ENCODE measurements at places on chromosomes 2 and 18.

GRCh38 chr2:216584112-216584511, 49.1 kb upstream of the IGFBP2 start:
- DNase-seq: no peak

- DNase-seq: no peak
Observed at GRCh38 chr2:73197579-73197978, 4.8 kb upstream of the NOTO start.

- DNase-seq: no peak
Observed at GRCh38 chr2:6031200-6031867, 339.1 kb downstream of the SOX11 start.

GRCh38 chr2:2021995-2022394, 277.7 kb upstream of the PXDN start:
- no peak for DNase-seq

DNA sequence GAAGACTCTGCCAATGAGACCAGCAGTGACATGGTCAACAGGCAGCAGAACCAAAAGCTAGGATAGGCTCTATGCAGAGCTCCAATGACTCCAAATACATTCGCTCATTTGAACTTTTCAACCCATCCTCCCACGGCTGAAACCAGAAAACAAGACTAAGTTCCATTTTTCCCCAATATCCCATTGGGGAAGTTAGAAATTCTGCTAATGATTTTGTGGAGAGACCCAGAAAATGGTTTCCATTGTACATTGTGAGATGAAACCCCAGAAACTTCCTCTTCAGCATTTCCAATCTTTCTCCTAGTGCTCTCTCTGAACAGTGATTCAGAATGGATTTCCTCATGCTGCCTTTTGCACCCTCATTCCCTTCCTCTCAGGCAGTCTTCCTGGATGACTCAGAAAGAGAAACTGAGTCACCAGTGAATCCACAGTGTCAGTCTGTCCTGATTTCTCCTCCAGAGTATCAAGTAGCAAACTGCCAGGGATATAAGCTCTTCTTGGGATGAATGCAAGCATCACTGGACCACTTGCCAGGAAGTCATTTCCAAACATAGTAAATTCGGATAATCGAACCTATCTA, 467.7 kb upstream of the ID2 start:
- no peak for DNase-seq

DNA sequence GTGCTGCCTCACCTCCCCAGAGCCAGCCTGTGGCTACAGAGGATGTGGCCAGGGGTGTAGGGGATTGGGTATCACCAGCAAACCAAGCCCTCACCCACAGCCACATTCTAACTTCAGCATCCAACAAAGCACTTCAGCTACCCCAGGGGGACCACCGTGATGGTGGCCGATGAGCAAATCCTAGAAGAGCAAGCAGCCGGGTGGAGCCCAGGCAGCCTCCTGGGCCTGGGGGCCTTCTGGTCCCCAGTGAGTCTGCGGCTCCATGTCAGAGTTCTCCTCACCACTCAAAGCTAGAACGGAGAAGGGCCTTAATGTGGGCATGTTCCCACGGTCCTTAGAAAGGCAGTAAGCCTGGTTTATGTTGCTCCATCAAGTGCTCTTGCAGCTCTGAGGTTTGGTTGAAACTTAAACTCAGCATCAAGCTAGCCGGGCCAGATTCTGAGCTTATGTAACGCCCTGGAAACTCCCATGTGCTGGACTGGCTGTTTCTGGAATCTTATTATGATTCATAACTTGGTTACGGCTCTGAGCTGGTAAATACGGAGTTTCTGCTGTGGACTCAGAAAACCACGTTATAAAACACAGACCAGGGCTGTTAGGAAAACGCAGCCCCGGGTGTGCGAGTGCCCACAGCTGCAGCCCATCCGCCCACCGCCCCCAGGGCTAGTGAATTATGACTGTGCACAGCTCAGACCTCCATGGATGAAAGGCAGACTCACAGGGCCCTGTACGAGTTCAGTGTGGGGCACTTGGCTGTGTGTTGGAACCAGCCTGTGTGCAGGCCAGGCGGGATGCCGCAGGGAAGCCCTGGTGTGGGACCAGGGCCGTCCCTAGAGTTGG, 99.8 kb downstream of the SEPTIN10 start:
- no peak for DNase-seq

DNA sequence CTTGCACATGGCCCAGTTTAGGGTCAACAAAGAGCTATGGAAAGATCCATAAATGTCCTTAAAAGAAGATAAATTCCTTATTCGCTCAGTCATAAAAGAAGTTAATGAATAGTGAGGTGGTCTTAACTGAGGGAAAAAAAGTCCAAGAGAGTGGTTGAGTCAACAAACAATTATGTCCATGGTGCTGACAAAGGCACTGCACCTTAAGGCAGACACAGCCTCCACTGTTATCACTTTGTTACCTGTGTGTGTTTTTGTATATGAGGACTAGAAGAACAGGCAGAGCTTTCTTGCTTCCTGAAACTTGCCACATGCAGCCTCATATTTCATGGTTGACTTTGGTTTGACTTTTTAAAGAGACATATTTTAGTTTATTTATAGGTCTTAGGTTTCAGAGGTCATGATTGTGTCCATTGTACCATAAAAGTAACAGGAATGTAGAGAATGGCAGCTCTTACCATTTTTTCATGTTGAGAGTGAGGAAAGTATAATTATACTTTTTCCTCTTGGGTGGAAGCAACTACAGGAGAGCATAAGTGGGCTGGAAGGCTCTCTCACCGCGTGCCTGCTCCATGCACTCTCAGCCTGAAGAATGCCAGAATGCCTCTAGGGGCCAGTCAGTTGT, 93.6 kb downstream of the XRCC5 start:
- no peak for DNase-seq

DNA sequence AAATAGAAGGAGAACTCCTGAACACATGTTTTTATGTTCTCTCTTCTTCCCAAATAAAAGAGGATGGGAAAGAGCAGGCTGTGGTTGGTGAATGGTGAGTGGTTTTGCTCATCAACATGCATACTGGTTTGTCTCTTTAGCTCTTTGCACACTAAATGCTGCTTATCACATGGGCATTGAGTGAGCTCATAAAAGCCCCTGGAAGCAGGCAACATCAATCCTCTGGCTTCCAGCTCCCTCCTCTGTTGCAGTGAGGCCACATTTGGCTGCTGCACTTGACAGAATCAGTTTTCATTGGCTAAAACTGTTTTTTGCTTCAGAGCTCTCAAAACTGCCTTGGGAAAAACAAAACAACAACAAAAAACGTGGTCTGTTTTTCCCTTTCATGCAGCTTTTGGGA, 1308.2 kb upstream of the NRXN1 start:
- no peak for DNase-seq

DNA sequence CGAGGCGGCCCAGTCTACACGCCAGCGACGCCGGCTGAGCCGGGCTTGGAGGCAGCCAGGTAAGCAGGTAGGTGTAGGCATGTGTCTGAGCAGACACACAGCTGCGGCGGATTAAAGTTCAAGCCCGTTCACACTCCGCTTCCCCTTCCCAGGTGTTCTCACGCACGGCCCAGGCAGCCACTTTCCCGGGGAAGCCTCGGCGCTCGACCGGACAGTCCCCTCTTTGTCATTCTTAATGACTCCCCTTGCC, 367 bp downstream of the TGFA start:
- DNase-seq: no peak

- DNase-seq: no peak
Observed at GRCh38 chr18:12028040-12028628, 46.8 kb downstream of the IMPA2 start.

DNA sequence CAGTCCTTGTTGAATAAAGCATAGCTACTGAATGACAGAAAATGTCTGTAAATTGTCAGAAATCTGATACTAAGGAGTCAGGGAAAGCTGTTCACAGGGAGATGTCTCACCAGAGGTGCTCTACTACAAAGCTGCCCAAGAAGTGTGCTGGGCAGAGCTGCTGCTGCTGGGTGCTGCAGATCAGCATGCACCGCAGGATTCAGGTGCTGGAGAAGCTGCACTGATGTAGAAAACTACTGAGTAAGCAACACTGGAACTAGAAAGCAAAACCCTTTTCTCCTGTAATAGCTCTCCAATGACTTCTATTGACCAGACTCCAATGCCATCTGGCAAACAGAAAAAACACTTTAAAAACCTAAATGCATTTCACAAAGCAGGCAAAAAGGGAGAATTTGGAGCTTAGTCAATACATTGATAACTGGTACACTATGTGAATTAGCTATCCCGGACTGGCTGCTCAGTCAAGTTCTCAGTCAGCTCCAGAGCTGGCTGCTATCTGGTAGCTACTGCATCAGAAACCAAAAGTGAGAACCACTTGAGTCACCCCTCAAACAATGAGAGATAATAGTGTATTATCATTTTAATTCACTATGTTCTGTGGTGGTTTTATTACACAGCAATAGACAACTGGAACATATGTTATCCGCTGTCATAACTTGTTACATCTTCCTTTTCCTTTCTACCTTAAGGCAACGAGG, 493.1 kb downstream of the CPS1 start:
- no peak for DNase-seq

GRCh38 chr2:197024206-197024605, 97.7 kb upstream of the PGAP1 start:
- no peak for DNase-seq

- peak; percentile 10 for DNase-seq
Observed at GRCh38 chr18:76528477-76529432, 33.7 kb upstream of the ZNF516 start.

- no peak for DNase-seq
Observed at GRCh38 chr2:58032764-58033080, 13.9 kb upstream of the VRK2 start.

DNA sequence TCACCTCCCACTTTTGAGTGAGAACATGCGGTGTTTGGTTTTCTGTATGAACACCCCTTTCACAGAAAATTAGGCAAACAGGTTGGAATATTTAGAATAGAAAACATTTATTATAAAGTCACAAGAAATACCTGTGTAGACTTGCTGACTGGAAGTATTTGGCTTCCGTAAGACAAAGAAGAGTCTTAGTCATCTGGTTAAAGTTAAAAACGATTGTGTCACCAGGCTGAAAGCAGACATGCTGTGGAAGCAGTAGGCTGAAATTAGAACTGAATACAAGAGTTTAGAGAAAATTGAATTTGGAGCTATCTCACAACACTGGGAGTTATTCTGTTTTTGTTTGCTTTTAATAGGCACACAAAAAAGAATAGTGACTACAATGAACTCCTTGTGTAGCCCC, 16.2 kb upstream of the CLASP1 start:
- DNase-seq: no peak

DNA sequence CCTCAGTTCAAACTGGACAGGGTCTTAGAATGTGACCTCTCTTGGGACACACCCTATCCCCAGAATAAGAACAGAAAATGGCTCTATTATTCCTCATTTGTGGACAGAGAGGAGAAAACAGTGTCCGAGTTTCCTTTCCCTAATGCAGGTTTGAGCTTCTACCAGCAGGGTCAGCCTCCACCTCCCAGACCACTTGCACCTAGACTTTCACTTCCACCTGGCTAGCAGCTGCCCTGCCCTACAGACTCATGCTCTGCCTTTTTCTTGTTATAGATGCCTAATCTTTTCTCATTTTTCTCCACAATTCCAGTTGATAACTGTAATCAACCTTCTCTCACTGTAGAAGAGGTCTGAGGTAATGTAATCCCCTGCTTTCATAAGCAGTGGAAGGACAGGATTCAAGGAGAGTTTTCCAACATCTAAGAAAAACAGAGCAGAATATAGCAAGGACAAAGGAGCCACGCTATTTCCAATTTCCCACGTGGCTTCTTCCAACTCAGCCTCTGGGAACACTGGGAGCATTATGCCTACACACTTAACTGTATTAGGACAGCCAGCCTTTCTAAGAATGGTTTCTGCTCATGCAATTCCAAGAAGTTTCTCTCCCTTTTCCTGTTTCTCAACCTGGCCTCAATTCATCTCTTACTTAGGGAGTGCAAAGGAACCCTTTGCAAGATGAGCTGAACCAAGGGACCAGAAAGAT, 239.8 kb downstream of the BCL11A start:
- no peak for DNase-seq

- DNase-seq: no peak
Observed at GRCh38 chr2:157414050-157414449, 29.8 kb downstream of the CYTIP start.

GRCh38 chr2:237159006-237159911, 73.6 kb downstream of the COPS8 start:
- no peak for DNase-seq

- DNase-seq: no peak
Observed at GRCh38 chr2:31258351-31258750, 24.4 kb downstream of the EHD3 start.

DNA sequence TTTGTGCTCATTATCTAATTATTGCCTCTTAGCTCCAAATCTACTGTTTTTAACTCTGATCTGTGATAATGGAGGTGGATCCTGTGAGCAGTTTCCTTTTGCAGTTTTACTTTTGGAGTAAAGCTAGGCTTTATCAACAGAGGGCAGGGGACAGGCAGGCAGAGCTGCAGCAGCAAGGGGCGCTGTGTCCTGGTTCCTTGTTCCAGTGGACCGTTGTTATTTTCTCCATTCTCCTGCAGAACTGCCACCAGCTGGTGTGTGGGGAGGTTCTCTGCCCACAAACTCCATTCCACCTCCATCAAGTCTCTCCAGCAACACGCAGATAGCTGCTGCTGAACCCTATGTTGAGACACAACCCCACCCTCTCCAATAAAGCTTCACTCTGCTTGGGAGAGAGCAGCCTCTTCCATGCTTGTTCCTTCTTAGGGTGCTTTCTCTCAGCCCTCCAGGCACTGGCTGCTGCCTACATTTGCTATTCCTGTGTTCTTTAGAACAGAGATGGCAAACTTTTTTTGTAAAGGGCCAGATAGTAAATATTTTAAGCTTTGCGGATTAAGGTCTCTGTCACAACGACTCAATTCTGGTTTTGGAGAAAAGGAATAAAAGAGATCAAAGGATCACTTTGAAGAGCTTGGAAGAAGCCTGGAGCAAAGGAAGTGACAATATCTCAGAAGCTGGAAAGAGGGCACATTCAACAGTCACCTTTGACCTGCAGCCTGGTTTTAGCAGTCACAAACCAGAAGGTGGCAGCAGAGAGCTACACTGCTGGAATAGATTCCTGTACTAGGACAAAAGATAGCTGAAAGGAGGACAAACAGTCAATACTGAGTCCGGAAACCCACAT, 208.8 kb downstream of the CCDC178 start:
- DNase-seq: peak; percentile 81

DNA sequence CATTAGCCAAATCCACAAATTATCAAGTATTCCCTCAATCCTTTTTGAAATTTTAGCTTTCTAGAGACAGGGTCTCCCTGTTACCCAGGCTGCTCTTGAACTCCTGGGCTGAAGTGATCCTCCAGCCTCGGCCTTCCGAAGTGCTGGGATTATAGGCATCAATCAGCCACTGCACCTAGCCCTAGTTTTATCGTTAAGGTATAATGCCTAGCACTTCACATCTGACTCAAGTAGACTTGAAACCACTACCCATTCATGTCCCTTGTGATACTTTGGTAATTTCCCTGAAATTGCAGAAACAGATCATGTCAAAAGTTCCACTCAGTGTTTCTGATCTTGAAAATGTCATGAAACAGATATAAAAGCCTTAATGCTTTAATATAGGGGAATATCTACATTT, 26.3 kb downstream of the MEX3C start:
- DNase-seq: no peak

- DNase-seq: no peak
Observed at GRCh38 chr2:73920577-73921545, 5.8 kb upstream of the DGUOK start.

- DNase-seq: no peak
Observed at GRCh38 chr2:130251535-130251872, 53.3 kb upstream of the TUBA3E start.
